ENCODE measurements at places on chromosomes 11 and 22.

DNA sequence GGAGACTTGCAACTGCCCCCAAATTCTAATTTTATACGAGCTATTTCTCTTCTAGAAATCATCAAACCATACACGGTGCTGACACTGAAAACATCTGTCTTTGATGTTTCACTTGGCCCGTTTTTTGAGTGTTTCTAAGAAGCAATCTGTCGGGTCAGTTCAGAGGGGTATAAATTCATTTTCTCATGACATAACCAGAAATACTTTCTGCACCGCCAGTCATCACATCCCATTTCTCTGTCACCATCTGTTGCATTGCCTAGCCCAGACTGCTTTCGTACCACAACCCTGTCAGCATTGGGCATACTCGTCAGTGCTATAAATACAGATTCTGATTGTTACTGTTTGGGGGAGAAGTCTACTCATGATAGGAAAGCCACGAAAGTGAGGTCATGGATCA, 63.1 kb upstream of the CCDC90B start:
- DNase-seq = no peak

GRCh38 chr11:38131535-38131934, 1533.5 kb upstream of the RAG2 start:
- no peak for DNase-seq

DNA sequence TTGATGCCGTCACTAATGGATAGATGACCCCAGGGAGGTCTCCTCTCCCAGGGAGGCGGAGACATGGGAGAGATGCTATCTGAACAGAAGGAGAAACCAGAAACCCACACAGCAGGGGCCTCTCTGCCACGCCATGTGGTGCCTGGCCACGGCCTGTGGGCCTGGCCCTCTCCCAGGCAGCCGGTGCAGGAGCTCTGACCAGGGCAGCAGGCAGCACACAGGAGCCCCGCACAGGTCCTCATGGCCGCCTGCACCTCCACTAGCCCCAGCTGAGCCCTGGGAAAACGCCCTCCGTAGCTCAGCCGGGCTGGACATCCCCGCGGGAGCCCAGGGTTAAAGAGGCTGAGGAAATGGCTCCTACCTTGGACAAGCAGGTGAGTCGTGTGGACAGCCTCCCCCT, 19.8 kb downstream of the IGSF9B start:
- no peak for DNase-seq

DNA sequence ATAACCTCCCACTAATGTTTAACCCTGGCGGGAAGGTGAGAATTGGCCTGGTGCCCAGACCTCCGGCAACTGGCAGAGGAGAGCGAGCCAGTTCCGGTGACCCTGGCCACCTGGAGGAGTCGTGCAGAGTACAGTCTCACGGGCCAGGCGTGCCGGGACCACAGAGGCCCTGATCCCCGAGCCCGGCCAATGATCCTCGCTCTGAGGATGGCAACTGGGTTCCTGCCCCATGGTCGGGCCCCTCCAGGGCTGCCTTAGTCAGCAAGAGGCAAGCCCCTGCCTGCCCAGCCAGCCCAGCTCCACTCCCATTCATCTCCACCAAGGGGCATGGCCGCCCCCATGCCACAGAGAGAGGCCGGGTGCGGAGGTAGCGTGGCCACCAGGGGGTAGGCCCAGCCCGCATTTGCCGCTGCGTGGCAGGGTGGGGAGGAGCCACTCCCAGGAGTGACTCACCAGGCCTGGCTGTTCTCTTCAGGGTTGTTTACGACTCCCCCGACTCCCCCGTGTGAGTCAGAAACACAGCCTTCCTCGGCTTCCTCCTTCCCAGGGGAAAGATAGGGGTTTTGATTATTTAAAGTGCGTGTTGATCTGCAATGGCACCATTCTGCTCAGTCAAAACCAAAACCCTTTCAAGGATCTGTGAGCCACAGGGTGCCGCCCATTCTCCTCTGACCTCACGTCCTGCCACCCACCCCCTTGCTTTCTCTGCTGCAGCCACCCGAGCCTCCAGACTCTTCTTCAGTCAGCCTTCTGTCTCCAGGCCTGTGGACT, at the start of gene SLC25A45:
Gene SLC25A45, minus strand, starts transcription at position 614 of the 771 bp plus-strand sequence. CDS start 695 bp downstream, outside the sequence.
- DNase-seq = peak; percentile 88

DNA sequence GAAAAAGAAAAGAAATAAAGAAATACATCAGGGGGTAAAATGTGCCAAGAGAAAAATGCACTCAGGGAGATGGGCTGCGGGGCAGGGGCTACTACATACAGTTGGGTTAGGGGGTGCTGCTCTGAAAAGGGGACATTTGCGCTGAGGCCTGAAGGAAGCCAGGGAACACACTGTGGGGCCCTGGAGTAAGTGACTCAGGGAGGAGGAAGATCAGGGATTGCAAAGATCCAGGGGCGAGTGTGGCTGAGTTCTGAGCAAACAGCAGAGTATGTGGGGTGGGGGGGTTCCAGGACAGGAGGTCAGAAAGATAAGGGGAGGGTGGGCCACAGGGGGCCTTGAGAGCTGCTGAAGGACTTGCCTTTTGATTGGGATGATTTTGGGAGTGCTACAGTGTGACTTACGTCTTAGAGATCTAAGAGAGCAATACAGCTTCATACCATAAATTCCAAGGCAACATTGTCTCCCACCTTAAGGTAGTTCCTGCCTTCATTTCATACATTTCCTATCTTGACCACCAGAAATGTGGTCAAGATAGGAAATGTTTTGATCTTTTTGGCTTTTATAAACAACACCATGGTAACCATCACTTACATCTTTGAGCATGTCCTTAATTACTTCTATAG, 5.8 kb downstream of the A4GALT start:
- DNase-seq = no peak

DNA sequence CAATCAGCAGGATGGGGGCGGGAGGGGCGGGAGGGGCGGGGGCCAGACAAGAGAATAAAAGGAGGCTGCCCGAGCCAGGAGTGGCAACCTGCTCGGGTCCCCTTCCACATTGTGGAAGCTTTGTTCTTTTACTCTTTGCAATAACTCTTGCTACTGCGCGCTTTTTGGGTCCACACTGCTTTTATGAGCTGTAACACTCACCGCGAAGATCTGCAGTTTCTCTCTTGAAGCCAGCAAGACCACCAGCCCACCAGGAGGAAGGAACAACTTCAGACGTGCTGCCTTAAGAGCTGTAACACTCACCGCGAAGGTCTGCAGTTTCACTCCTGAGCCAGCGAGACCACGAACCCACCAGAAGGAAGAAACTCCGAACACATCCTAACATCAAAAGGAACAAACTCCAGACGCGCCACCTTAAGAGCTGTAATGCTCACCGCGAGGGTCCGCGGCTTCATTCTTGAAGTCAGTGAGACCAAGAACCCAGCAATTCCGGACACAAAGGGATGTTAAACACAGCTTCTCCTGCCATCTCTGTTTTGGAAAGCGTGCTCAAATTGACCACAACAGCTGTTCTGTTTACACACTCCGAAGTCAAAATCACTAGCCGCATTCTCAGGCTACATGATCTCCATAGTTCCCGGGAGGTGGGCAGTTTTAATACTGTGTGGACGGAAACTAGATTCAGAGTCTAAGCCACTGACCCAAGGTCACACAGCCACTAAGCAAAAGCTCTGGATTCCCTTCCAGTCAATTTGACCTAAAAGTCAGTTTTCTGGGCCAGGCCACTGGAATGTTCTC, 11.9 kb downstream of the PLAAT2 start:
- no peak for DNase-seq

DNA sequence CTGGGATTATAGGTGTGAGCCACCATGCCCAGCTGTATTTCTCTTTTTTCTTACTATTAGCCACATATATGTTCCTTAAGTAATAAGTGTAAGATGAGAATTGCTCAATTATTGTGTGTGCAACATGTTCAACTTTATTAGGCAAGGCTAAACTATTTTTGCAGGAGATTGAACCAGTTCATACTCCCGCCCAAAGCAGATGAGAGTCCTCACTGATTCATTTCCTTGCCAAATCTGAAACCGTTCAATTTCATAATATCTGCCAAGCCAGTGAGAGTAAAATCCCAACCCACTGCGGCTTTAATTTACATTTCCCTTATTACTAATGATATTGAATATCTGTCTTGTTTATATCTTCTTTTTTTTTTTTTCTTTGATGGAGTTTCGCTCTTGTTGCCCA, 48.4 kb downstream of the KCNJ4 start:
- DNase-seq = no peak

DNA sequence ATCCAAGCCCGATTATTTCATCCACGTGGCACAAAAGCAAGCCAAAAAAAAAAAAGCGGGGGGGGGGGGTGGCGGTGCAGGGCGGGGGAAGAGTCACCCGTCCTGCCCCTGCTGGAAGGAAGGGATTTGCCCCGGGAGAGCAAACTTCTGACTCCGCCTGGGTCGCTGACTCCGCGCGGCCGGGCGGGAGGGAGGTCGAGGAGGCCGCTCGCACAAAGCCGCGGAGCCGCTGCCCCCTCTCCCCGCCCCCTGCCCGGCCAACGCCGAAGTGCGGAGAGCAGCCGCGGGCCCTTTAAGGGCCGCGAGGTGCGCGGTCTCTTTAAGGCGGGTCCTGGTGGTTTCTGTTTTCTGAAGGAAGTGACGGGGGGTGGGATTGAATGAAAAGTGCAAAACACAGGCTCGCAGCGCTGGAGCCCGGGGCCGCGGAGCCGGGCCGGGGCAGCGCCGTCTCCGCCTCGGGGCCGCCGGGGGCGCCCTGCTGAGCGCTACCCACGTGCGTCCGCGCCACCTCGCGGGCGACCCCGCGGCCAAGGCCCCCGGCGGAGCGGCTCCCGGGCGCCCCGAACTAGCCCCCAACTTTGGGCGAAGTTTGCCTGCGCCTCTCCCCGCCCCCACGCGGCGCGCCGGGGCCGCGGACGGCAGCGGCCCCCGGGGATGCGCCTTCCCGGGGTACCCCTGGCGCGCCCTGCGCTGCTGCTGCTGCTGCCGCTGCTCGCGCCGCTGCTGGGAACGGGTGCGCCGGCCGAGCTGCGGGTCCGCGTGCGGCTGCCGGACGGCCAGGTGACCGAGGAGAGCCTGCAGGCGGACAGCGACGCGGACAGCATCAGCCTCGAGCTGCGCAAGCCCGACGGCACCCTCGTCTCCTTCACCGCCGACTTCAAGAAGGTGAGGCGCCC, at the start of gene OAF:
Gene OAF, plus strand, starts transcription at position 407 of the 896 bp plus-strand sequence. Its CDS starts 248 bp downstream, at position 655.
- DNase-seq = peak; percentile 58

DNA sequence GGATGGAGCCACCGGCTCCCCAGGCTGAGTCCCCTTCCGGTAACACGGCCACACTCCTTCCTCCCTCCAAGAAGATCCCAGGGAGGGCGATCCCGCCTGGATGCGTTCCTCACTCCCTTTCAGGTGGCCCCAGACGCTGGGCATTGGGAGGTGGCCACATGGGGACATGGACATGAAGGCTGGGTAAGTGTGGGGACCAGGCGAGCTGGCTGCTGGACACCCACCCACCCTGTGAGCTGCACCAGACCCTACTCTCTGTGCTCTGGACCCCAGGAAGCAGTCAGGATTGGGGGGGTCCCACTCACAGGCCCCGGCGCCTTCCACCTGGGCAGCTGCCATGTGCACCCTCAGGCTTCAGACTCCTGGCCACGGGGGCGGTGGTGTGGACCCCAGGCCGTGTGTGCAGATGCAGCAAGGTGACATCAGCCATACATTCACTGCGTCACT, 932.8 kb downstream of the BRD1 start:
- DNase-seq = no peak

GRCh38 chr11:63553759-63554158, 9.4 kb downstream of the PLAAT2 start:
- DNase-seq = peak; percentile 51

- peak; percentile 17 for DNase-seq
These were observed 3.2 kb upstream of the EMID1 start for GRCh38 chr22:29202212-29203192.

DNA sequence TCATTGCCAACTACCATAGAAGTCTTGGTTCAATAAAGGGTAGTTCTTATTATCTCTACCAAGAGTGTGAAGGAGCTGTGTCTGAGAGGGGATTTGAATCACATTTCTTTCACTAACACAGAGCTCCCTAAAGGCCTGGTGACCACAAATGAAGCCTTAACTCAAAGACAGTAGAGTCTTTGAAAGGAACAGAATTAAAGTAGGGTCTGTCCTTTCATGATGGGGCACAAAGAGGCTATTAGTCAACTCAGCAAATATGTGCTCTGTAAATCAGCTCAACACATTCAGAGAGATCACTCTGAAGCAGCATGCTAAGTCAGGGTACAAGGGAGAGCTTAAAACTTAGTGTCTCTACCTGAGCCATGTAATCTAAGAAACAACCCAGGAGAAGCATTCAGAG, 212.4 kb upstream of the SYN3 start:
- DNase-seq = no peak

- no peak for DNase-seq
These were observed 22.0 kb downstream of the GSTT2B start for GRCh38 chr22:23939017-23939357.

GRCh38 chr22:23823331-23823791, 15.4 kb downstream of the DERL3 start:
- DNase-seq = no peak

DNA sequence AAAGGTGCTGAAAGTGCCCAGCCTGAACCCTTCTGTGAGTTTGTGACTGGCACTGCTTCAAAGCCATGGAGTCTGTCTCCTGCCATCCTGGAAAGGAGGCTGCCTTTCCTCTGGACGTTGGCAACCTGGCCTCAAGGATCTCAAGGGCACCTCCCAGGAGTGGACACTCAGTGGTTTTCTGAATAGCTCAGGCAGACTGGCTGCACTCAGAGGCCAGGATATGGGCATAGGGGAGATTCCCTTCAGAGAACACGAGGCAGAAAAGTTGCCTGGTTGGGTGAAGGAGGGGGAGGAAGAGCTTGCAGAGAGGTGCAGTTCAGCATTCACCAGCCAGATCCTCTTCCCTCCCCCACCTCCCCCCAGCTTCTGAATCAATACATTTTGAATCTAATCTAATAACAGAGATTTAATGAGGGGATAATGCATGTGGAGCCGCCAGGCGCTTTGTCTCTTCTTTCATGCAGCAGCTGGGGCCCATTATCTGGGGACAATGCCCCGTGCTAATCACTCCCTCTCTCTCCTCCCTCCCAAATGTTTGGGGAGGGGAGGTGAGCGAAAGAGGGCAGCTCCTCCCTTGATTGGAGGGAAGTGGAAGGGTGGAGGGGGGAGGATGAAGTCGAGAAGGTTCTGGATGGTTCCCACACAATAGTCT, 17.7 kb downstream of the HTR3A start:
- DNase-seq = no peak

Measured in CD4-positive, alpha-beta T cell (primary cell).